Sigmoid colon (tissue), 7 donors: ENCODE measurements at places on chromosomes 3 and 15. TPM values are rescaled to one million over a fixed set of nuclear protein-coding genes. Genes with fewer than 3 reads are reported as not detected.

GRCh38 chr3:112092496-112093179 is 6.4 kb downstream of the C3orf52 start:
- no peak for DNase-seq
- no peak overlapping the region for H3K27ac ChIP-seq
- no peaks in the 10 kb centered on the region for H3K36me3 ChIP-seq
- no peaks in the 10 kb centered on the region for H3K27me3 ChIP-seq
- no peaks in the 10 kb centered on the region for H3K4me1 ChIP-seq

- H3K27me3 ChIP-seq, result no peaks in the 10 kb centered on the region
- H3K36me3 ChIP-seq, result no peaks in the 10 kb centered on the region
- DNase-seq, result no peak
- no peak overlapping the region for H3K27ac ChIP-seq
- no peaks in the 10 kb centered on the region for H3K4me1 ChIP-seq
Measured at GRCh38 chr3:5756443-5756842, 568.9 kb downstream of the EDEM1 start.

GRCh38 chr3:134040066-134040465 is 10.3 kb upstream of the SLCO2A1 start:
- H3K27ac ChIP-seq, result no peak overlapping the region
- H3K4me3 ChIP-seq, result no peak overlapping the region
- DNase-seq, result no peak
- H3K4me1 ChIP-seq, result no peaks in the 10 kb centered on the region
- H3K36me3 ChIP-seq, result no peaks in the 10 kb centered on the region

SLC22A14 gene
- not detected for total RNA-seq

- no peaks in the 10 kb centered on the region for H3K36me3 ChIP-seq
- no peak overlapping the region for H3K27ac ChIP-seq
- H3K4me3 ChIP-seq, result no peak overlapping the region
- DNase-seq, result no peak
Measured at GRCh38 chr15:53591041-53591440, 168.4 kb downstream of the WDR72 start.

ARMC8 gene
- 75.0 TPM for total RNA-seq

DNA sequence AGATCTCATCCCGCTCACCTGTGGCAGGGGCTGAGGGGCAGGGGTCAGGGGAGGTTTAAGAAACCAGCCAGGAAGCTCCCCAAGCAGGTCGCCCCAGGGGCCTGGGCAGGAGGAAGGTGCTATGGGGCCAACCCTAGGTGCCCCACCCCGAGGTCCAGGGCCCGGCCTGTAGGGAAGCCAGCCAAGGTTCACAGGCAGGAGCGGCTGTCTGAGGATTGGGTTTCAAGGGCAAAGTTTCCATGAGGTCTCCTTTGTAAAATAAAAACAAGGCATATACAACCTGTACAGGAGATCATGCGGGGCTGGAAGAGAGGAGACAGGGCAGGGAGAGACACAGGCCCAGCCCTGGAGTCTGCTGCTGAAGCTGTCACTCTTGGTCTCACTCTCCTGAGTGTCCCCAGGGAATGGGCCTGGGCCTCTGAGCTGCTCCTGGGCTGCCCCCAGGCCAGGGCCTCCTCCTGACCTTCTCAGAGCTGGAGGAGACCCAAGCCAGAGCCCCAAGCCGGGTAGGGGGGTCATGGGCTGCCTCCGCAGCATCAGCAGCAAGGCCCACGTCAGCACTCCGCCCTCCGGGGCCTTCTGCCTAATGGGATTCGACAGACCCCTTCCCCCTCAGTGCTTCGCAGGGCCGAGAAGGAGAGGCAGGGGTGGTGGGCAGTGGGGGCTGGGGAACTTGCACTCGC is 5.5 kb downstream of the CPLX3 start:
- peaks cover 11% of the 10 kb centered on the region for H3K4me1 ChIP-seq
- peaks cover 18% of the 10 kb centered on the region for H3K27me3 ChIP-seq
- no peaks in the 10 kb centered on the region for H3K36me3 ChIP-seq
- no peak for DNase-seq

- H3K4me3 ChIP-seq, result no peak overlapping the region
- H3K27me3 ChIP-seq, result no peaks in the 10 kb centered on the region
- peaks cover 52% of the 10 kb centered on the region for H3K4me1 ChIP-seq
- H3K27ac ChIP-seq, result peak overlapping the region; percentile 30
Measured at GRCh38 chr15:64452988-64453688, 7.2 kb upstream of the ZNF609 start.

CHST13 gene
- not detected for total RNA-seq

- H3K4me1 ChIP-seq, result peaks cover 7% of the 10 kb centered on the region
- H3K27me3 ChIP-seq, result no peaks in the 10 kb centered on the region
- H3K36me3 ChIP-seq, result no peaks in the 10 kb centered on the region
- no peak for DNase-seq
- H3K4me3 ChIP-seq, result no peak overlapping the region
Measured at GRCh38 chr3:46110701-46111493, 83.6 kb upstream of the XCR1 start.

DNA sequence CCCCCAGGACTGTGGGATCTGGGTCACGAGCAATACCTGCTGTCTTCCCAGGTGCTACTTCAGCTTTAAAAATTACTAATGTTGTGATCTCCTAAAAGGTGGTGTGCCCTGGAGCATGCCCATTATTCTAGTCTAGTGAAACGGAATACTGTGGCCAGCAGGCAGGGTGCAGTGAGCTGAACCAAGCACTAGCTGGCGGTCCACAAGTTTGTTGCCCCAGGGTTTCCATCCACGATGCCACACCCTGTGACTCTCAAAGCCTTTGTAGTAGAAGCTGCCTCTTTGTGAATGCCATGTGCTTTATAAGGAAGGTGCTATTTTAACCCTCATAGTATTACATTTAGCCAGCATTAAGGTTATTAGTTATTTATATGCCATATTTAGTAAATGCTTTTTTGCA is 49.1 kb downstream of the PXYLP1 start:
- no peaks in the 10 kb centered on the region for H3K36me3 ChIP-seq
- no peak for DNase-seq
- no peaks in the 10 kb centered on the region for H3K27me3 ChIP-seq

DNA sequence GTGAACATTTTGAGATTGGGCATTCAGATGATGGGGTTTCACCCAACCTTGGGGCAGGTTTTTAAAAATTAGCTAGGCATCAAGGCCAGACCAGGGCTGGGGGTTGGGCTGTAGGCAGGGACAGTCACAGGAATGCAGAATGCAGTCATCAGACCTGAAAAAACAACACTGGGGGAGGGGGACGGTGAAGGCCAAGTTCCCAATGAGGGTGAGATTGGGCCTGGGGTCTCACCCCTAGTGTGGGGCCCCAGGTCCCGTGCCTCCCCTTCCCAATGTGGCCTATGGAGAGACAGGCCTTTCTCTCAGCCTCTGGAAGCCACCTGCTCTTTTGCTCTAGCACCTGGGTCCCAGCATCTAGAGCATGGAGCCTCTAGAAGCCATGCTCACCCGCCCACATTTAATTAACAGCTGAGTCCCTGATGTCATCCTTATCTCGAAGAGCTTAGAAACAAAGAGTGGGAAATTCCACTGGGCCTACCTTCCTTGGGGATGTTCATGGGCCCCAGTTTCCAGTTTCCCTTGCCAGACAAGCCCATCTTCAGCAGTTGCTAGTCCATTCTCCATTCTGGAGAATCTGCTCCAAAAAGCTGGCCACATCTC is 6.1 kb downstream of the RHO start:
- H3K27me3 ChIP-seq, result no peaks in the 10 kb centered on the region
- H3K4me3 ChIP-seq, result no peak overlapping the region
- DNase-seq, result no peak
- no peak overlapping the region for H3K27ac ChIP-seq
- H3K4me1 ChIP-seq, result no peaks in the 10 kb centered on the region
